CD4-positive, CD25-positive, alpha-beta regulatory T cell (primary cell): ENCODE measurements at places on chromosomes 13 and 19. TPM values are rescaled to one million over a fixed set of nuclear protein-coding genes. Genes with fewer than 3 reads are reported as not detected.
A peak's percentile ranks its signal among the peaks of the same experiment; 100 is the strongest.

The MIA gene
- polyA plus RNA-seq = not detected

The IL11 gene
- not detected for polyA plus RNA-seq

The SIGLEC8 gene
- polyA plus RNA-seq = not detected

DNA sequence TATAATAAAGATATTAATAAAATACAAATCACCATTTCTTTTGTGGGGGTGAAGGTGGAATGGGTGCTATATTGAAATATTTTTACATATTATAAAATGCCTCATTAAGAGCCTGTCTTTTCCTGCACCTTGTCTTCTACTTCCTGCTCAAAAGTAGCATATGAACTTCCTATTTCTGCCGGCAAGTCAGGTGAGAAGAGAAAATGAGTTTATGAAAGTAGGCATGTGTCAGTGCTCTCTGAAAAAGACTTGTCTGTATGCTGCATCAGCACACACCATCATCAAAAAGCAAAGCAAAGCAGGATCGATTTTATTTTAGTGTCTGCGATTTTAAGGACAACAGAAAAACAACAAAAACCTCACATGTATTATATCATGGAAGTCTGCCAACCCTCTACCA, 114.2 kb downstream of the RAP2A start:
- no peak for DNase-seq

DNA sequence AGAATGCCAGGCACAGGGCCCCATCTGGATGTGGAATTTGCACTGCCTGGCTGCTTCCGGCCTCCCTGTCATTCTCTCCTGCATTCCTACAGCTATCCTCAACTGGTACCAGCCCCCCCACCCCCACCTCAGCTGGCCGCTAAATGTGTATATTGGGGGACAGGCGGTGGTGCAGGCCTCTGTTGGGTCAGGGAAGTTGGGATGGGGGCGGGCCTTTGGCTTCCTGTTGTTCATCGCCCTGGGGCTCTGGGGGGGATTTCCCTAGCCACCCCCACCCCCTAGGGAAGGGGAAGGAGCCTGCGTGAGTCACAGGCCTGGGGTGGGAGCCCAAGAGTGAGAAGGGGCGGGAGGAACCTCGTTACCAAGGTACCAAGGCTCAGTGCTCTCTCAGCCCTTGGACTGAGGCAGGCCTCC, 10.6 kb downstream of the POU2F2 start:
- DNase-seq = peak; percentile 40
